ENCODE measurements at places on chromosomes 5 and 9.

DNA sequence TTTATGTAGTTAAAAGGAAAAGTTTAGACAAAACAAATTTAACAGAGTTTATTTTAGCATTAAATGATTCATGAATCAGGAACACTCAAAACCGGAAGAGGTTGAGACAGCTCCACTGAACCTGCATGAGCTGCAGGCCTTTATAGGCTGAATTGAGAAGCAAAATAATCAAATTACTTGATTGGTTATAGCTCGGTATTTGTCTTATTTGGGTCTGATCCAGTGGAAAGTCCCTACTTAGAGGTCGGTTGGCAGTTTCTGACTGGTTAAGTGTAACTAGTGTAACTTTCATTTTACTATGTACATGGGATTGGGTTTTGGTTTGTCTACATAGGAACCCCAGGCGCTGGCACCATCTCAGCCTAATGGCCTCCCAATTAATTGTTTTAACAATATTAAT is 74.1 kb upstream of the PIK3R1 start:
- DNase-seq: no peak

- no peak for DNase-seq
These were observed 918.6 kb upstream of the DMAC1 start for GRCh38 chr9:8718121-8718725.

DNA sequence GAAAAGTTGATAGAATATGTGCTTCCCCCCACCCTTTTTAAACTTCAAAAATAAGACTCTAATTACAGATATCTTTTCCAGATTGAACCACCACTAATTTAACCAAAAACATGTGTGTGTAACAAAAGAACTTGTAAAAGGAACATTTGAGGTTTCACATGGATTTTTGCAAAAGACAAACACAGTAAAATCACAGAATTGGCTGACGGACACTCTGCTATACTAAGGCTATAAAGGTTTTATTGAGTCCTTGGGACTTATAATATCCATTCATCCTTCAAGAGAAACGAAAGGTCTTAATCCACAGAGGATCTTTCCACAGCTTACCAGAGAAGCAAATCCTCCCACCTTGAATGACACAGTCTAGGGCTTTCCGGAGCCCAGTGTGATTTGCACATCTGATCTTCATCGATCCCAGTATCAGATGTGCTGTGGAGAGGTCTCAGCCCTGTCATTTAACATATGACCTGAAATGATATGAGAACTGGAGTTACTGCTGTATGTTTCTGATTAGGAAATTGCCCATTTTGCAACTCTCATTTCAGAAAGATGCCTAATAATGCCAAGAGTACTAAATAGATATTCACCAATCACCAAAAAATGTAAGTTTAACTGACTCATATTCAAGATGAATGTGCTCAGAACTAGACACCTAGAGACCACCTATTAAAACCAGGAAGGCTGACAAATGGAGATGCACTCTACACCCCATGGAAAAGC is 256.5 kb upstream of the FBXL7 start:
- DNase-seq: no peak

- DNase-seq: peak; percentile 72
These were observed 29.9 kb downstream of the EXOC3 start for GRCh38 chr5:472656-473550.

DNA sequence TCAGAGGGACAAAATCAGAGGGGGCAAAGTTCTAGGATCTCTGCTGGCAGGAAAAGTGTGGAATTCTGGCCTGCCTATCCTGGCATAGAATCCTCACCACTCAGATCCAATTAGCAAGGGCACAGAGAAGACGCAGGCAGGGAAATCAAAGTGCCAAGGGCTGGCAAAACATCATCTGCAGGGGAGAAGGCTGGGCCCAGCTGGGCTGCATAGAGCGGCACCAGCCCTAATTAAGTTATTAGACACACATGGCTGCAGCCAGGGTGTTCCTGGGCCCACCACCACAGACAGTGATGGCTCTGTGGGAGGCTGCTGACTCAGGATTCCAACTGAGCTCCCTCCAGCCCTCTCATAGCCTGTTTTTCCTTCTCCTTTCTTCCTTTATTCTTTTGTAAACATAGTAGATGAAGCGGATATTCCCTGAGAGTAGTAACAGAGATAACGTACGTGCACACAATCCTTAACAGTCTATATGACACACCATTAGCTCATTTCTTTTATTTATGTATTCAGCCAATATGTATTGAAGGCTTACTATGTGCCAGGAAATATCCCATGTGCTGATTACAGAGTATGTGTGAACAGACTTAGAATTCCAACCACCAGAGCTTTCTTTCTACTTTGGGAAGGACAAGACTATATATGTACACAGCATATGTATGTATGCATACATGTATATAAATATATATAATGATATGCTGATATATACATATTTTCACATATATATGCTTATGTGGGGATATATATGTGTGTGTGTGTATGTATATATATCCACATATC is 236.1 kb downstream of the ASTN2 start:
- no peak for DNase-seq

DNA sequence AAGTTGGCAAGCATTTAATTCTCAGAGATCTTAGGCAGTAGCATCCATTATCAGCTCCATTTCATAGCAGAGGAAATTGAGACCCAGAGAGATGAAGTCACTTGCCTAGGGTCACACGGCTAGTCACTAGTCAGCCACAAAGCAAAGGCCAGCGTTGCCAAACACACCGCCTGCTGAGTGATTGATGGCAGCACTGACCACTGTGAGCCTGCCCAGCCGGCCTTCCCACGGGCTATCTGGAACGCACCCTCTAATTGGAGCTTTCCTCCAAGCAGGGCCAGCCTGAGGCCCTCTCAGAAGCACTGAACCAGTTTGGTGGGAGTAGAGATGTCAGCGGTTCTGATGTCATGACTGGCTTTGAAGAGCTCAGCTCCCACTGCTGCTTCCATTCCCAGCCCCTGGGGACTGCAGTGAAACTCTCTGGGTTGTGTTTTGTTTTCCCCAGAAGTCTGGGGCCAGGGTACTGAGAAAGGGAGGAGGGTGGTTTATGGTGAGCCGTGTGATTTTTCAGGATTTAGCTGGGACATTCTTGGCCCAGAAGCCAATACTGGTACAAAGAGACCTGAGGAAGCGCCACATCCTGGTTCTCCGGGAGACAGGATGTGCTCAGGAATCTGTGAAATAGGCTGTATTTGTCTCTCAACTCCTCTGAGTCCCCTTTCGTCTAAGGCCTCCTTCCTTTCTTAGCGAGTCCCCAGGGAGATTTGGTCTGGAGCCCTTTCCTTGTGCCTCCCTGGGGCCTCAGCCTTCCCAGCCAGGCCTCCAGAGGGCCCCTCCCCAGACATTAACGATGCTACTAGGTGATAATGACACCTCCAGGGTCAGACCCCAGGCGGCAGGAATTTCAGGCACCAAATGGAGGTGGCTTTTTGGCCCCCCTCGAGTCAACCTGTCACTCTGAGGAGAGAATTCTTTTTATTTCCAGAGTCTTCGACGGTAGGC is 44.5 kb downstream of the SPRY4 start:
- no peak for DNase-seq

GRCh38 chr5:175870820-175871447 is 444 bp upstream of the CPLX2 start:
- DNase-seq: no peak

GRCh38 chr5:69211200-69211599 is 21.8 kb downstream of the CENPH start:
- DNase-seq: no peak

GRCh38 chr5:76811214-76811613 is 7.6 kb upstream of the F2RL1 start:
- DNase-seq: no peak

- DNase-seq: no peak
These were observed 230.8 kb upstream of the NR4A3 start for GRCh38 chr9:99590840-99591239.

- no peak for DNase-seq
These were observed 15.7 kb upstream of the CEP120 start for GRCh38 chr5:123438902-123439301.

- no peak for DNase-seq
These were observed 453 bp downstream of the CPEB4 start for GRCh38 chr5:173888473-173889131.

Data from stimulated activated CD8-positive, alpha-beta memory T cell treated with anti-CD3 and anti-CD28 coated beads, Interleukin-15, amount 100 ng/mL, for 4 hours (primary cell).